Fibroblast of lung (primary cell): ENCODE measurements at places on chromosomes 1 and 21. TPM values are rescaled to one million over a fixed set of nuclear protein-coding genes. Genes with fewer than 3 reads are reported as not detected.
A peak's percentile ranks its signal among the peaks of the same experiment; 100 is the strongest.

GRCh38 chr1:172320733-172321132 lies 99.8 kb upstream of the C1orf105 start:
- DNase-seq = peak; percentile 83

DNA sequence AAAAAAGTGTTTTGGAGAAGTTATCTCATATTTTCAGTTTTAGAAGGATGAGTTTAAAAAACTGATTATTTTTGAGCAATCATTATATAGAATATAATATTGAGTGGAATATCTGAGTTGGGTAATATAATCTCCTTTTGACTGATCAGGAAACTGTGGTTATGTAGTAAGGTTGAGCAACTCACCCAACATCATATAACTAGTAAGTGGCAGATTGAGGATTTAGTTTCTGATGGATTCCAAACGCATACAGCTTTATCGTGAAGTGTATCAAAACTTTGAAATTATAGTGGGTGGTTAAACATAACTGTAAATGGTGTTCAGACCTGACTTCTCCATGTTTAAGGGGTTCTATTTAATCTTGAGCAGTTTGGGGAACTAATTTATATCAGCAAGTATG lies 98.6 kb downstream of the OLFM3 start:
- no peak for DNase-seq

LCE6A gene
- not detected in 2 replicates for polyA plus RNA-seq

DNA sequence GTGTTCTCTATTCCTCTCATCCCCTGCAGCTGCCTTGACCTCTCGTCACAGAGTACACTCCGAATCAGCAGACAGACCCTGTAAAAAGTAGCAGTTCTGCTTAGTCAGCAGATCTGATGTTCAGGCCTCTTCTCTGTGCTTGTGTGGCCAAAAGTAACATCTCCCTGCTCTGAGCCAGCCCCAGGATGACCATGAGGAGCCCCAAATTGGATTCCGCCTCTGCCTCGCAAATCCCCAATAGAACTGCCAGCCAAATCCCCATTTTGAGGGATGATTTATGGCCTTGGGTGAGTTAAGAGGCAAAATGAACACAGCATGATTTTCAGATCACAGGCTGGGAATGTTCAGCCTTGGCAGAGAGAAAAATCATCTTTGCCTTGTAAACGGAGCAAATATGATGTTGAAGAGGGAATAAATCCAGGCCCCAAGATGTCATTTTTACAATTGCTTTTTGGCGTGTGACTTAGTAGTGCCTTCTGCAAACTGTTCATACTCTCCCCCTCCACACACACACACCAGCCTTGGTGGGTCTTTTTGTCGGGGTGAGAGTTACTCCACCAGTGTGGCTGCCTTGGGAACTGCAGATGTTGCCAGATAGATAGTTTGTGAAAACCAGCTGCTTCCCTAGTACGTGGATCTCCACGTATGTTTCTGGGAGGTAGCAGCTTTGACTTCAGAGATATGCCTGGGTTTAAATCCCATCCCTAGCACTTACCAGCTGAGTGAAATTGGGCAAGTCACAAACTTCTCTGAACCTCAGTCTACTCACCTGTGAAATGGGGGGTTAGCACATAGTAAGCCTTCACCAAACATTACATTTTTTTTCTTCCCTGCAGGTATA lies 77.8 kb downstream of the MAN1C1 start:
- DNase-seq = peak; percentile 62

KRTAP10-12 gene
- not detected in 2 replicates for polyA plus RNA-seq

DNA sequence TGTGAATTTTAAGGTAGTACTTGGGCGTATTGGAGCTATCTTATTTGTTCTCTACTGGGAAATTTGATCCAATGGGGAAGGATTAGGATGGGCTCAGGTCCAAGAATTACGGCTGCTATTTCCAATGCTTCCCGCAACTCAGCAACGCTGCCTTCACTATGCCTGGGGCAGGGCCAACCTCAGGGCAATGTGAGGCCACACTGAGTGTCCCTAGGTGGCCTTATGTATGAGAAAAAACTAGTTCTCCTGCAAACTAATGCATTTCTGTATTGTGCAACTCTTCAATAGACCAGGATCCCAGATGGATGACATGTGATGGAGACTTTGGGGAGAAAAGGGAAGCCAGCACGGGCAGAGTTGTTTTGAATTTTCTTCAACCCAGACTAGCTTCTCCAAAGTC lies 168.1 kb downstream of the DUSP10 start:
- no peak for DNase-seq

DNA sequence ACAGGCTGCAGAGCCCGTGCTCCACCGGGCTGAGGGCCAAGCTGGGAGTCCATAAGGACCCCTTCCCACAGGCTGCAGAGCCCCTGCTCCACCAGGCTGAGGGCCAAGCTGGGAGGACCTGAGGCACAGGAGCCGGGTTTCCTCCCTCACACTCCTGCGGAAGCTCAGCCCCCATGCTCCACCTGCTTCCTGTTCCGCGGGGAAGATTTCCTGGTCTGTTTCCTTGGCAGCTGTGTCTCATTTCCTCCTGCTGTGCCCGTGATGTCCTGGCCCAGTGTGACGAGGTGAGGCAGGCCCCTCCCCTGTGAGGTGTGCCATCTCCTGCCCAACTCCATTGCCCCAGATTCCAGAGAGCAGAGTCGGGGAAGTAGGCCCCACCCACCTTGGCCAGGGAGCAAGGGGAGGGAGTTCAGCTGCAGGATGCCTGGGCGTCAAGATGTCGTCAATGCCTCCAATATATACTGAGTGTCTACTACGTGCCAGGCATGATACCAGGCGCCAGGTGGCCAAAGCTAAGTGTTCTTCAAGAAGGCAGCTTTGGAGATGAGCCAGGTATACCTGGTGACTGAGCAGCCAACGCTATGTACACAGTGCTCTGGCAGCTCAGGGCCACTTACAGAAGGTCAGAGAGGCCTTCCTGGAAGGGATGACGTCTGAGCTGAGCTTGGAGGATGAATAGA lies 58.8 kb downstream of the NAV1 start:
- no peak for DNase-seq

ATP1A1 gene
- polyA plus RNA-seq = 216 and 230 TPM in 2 replicates

- no peak for DNase-seq
These were observed 6.8 kb downstream of the CORT start for GRCh38 chr1:10456661-10457060.

MAB21L3 gene
- polyA plus RNA-seq = 0.08 and 0.18 TPM in 2 replicates

COL6A1 gene
- 621 and 1,137 TPM in 2 replicates for polyA plus RNA-seq

DNA sequence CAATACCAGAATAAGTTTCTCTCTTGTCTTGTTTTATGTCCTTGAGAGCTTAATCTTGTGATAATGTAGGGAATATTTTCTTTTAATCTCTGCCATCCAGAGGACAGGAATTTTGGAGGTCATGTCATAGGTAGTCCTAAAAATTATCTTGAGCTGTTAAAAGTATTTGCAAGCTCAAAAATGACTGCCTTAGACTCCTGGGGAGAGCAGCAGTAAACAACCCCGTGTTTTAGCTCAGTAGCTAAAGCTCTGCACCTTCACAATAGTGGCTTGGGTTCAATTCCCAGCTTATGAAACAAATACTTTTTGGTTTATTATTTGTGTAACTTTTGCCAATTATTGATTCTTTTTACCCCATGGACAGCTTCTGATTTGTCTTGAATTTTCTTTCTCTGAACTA lies 99.4 kb upstream of the OLFM3 start:
- DNase-seq = no peak

DNA sequence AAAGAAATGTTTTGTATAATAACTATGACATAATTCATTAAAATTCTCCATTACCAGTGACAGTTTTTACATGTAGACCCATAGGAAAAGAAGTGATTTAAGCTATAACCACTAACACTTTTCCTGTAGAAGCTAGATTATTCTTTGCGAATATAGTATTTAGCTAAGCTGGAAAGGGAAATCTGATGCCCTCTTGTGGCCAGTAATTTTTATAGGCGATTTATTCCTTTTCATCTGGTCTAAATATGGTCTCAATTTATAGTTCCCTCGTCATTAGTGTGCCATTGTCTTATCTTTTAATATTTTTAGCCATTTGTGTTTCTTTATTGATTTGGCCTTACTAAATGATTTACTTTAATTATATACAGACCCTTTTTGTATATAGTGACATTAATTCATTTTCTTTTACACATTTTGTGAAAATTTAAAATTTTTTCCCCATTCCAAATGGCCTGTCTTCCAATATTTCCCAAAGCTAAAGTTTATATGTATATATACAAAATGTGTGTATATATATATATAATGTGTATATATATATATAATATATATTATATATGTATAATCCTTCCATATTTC lies 26.7 kb downstream of the BTG3 start:
- peak; percentile 79 for DNase-seq

GRCh38 chr1:12276225-12276624 lies 46.4 kb downstream of the VPS13D start:
- peak; percentile 19 for DNase-seq

DNA sequence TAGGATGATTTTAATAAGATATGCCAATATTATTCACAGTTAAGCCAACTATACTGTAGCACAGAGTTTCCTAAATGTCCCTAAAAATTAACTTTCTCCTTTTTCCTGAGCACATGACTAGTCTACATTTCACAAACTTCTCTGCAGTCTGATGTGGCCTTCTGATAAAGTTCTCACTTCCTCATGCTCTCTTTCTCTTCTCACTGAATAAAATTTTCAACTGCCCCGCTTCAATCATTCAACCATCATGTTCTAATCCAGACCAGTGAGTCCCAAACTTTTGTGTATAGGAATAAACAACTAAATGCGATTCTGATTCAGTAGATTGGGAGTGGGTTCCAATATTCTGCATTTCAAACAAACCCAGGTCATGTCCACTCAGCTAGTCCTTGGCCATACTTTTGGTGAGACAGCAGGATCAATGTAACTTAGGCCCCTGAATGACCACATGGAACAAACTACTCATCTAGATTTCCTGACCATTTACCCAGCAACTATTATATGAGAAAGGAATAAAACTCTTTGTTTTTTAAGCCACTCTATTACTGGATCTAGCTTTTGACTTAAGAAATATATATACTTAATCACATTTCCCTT lies 20.1 kb downstream of the TUT4 start:
- DNase-seq = no peak

DNA sequence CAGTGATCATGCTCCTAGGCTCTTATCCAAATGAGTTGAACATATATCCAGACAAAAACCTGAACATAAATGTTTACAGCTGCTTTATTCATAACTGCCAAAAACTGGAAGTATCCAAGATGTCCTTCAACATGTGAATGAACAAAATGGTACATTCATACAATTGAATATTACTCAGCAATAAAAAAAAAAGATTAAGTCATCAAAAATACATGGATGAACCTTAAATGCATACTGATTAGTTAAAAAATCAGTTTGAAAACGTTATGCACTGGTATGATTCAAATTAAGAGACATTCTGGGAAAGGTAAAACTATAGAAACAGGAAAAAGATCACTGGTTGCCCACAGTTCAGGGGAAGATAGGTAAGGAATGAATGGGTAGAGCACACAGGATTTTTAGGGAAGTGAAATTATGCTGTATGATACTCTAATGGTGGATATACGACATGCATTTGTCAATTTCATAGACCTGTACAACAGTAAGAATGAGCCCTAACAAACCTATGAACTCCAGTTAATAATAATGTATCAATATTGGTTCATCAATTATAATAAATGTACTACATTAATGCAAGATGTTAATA lies 3.1 kb downstream of the LRRC40 start:
- DNase-seq = no peak

GRCh38 chr1:4025752-4026151 lies 125.7 kb upstream of the C1orf174 start:
- no peak for DNase-seq

- no peak for DNase-seq
These were observed 37.5 kb upstream of the KIF21B start for GRCh38 chr1:201061049-201061448.

DNA sequence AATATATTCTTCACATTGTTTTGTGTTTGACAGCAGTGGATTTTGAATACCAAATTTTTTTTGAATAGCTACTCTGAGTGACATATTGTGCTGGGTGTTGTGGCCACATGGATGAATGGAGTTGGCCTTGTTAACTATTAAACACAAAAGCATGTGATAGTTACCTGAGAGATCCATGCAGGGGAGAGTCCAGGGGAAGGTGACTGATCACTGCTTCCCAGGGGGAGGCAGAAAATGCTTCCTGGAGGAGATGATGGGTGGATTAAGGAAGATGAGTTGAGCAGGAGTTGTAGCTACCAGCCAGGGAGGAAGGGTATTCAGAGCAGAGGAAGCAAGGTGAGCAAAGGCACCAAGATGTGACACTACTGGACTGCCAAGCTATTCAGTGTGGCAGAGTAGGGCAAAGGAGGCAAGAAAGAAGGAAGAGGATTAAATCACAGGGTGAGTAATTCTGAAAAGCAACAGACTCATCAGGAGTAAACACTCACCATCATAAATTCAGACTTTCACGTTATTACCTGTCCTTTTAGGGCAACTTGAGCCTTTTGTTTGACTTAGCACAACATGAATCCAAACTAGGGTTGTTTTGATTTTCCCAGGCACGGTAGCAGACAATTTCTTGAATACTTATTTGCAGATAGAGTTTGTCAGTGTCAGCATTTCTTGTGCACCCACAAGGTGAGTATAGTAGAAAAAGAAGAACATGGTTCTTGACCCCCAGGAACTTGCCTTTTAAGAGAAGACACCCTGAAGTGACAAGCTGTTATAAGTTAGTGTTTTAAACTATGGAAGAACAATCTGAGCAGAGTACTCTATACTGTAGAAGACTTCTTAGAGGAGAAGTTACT lies 4.2 kb downstream of the CD46 start:
- no peak for DNase-seq
